ENCODE measurements at places on chromosomes 4 and X.

DNA sequence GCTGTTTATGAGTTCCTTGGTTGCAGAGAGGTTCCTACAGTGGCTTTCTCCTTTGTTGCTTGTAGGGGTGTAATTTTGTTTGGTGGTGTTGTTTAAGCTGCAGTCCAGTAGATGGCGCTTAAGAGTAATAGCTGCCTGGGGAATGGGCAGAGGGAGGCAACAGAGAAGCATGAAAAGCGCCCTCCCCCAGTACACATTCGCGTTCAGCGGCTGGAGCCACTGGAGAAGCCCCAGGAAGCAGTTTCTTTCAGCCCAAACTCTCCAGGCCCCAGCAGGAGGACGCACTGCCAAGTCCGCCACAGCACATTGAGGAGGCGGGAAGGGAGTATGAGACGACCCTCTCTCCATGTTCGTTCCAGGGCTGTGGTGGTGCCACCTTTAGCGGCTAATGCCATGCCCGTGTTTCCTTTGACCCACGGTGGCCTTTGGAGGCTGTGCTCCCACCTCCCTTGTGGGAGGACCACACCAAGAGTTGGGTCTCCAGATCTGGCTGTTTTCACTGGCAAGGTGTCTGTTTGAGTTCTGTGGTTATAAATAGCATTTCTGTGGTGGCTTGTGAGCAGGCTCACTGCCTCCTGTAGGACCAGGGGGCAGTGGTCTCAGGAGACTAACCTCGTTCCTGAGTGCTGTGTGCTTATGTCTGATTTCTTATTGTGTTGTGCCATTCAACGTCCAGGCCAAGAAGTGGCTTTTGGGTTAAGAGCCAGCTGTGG is 252.3 kb downstream of the ARHGAP10 start:
- no peak for DNase-seq

- DNase-seq: no peak
These were observed 14.2 kb downstream of the PAK3 start for GRCh38 chrX:111110098-111110775.

DNA sequence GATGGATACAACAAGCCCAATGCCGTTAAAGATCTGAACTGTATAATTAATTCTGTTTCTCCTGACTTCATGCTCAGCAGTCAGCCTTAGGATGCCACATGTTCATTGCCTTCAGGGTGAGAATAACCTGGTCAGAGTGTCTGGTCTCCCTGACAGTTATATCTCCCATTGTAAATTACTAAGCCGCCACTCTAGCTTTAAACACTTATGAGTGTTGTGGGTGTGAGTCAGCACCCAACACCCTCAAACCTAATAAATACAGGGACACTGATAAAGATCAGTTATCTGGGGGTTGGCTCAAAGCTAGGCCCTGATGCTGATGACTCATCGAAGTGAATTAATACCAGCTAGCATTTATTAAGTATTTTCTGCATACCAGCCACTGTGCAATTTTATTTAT is 64.9 kb upstream of the DYNLT3 start:
- DNase-seq: no peak

- DNase-seq: no peak
These were observed 86.4 kb upstream of the C4orf50 start for GRCh38 chr4:6104541-6105130.

DNA sequence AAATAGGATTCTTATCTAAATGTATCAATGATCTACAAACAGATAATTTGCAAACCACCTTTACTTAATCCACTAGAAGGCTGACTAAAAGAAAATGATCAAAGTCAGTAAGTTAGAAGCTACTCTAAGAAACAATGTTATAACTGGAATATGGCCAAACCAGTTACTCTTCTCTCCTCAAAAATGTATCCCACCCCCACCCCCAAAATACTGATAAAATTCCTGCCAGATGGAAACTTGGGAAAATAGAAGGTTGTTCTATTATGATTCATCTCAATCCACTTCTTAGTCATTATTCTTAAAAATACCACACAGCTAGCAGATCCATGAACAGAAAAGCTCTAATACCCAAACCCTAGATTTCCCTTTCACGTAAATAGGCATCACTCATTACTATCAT is 206.4 kb downstream of the KLHL13 start:
- DNase-seq: no peak

GRCh38 chrX:50093625-50094024 is 107.2 kb downstream of the AKAP4 start:
- no peak for DNase-seq

DNA sequence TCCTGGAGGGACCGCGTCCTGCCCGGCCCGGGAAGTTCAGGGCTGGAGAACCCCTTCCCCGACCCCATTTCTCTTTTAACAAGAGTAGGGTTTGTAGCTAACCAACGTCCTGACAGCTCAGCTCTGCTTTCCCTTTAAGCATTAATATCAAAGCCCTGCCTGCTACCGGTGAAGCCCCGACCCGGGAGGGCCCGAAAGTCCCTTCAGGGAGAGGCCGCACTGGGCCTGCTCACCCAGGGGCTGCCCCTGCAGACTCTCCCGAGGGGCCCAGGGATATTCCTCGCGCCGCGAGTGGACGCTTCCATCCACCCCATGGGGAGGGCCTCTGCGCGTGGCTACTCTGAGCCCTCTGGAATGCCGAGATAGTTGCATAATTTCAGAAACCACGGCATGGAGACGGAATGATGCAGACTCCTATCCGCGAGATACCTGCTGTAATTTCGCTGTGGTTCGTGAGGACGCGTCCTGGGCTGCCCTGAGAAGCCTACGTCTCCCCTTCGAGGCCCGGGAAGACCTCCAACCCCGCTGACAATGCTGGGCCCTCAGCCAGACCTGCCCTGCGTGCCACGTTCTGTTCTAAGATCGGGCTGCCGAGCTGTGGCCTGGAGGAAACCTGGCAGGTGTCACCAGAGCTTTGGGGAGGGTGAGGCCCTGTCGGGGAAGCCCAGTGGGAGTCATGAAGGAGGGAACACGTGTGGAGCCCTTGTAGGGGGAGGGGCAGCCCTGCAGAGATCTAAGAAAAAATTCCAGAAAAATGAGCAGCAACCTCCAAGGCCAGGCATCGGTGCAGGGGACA is 999 bp upstream of the CTBP1 start:
- DNase-seq: peak; percentile 41

- DNase-seq: no peak
These were observed at the start of gene FLNA for GRCh38 chrX:154374313-154375155. TSS of gene FLNA (minus strand) at chrX:154374634. CDS start at chrX:154371245, 3,389 bp downstream.

GRCh38 chr4:169439244-169439643 is 168.5 kb upstream of the SH3RF1 start:
- no peak for DNase-seq

GRCh38 chrX:136291824-136292223 is 8.9 kb upstream of the ADGRG4 start:
- no peak for DNase-seq

GRCh38 chrX:108134724-108135123 is 43.1 kb downstream of the ATG4A start:
- DNase-seq: no peak

DNA sequence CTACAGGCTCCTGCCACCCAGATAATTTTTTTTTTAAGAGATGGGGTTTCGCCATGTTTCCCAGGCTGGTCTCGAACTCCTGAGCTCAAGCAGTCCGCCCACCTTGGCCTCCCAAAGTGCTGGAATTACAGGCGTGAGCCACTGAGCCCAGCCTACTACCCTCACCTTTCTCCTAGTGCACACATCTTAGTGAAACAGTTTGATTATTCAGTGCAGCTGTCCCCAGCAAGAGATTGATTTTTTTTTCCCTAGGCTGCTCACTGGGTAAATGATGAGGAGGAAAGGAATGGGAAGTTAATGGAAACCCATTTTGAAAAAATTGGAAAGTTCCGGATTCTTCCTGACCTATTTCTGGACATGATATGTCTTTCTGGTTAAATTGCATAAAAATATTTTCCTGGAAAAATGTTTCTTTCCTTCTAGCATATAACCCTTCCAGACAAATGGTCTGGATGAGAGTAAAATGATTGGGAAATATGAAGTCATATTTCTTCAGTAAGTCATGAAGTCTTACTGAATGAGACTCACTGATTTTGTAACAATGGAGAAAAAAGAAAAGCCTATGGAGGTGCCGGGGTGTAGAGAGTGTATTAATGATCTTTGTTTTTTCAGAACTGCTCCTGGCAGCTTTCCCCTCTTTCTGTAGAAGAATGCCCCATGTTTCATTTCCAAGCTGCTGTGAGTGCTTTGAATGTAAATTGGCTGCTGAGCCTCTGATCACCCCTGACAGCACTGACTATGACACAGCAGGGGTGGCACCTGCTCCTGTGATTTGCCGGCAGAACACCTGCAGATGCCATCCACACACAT is 19.5 kb upstream of the ZNF41 start:
- DNase-seq: no peak

DNA sequence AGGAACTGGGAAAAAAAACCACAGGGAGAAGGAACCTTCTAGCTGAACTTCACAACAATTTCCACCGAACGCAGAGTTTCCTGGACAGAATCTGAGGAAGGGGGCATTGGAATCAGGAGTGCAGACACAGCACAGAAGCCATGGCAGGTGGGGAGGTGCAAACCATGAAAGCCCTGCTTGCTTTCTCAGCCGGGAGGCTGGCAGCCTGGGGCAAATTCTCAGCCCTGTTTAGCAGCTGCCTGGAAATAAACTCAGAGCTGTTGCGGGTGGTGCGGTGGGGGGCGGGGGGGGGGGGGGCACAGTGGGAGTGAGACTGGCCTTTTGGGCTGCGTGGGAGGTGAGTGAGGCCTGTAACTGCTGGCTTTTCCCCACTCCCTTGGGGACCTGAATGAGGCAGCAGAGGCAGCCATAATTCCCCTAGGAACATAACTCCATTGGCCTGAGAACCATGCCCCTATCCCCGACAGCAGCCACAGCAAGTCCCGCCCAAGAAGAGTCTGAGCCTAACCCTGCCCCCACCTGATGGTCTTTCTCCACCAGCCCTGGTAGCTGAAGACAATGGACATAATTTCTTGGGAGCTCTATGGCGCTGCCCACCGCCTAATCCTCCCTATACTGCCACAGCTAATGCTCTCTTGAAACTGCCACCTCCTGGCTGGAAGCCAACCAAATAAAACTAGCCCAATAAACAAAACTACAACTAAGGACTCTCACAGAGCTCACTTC is 176.3 kb downstream of the FAM13A start:
- no peak for DNase-seq

GRCh38 chrX:94977562-94977961 is 1303.6 kb downstream of the FAM133A start:
- DNase-seq: no peak

DNA sequence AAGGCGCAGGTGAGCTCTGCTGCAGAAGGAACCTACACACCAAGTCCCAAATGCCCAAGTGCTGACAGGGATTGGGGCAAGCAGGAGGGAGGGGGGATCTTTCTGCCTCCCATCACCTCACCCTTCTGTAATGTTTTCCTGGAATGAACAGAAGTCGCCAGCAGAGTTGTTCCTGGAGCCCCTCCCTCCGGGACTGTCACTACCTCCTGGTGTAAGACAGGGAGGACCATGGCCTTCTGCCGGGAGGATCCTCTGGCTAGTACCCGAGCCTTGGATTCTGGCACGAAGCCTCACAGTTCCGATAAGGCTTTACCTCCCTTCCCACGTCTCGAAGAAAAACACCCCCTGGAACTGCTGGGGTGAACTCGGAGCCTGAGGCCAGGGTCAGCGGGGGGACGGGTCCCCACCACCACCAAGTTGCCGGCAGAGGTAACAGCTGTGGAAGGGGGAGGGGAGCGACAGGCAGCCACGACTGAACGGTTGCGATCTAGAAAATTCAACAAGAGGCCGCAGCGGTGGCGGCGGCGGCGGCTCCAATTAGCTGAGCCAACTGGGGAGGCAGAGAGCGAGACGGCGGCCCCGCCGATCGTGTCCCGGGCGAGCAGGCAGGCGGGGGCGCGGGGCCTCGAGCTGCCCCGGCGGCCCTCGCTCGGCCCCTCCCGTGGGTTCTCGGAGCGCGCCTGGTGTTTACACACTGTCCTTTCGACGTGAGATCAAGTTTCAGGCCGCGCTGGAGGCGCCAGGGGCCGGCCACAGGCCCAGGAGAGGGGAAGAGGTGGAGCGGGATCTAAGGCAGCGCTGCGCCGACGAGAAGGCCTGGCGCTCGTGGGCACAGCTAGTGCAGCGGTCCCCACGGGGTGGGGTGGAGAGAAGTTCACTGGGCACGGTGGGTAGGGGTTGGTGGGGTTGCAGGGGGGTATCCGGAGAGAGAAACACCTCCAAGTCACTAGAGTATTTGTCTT is 53.7 kb upstream of the BCOR start:
- DNase-seq: no peak

- no peak for DNase-seq
These were observed 14.9 kb downstream of the NSDHL start for GRCh38 chrX:152845618-152846240.

DNA sequence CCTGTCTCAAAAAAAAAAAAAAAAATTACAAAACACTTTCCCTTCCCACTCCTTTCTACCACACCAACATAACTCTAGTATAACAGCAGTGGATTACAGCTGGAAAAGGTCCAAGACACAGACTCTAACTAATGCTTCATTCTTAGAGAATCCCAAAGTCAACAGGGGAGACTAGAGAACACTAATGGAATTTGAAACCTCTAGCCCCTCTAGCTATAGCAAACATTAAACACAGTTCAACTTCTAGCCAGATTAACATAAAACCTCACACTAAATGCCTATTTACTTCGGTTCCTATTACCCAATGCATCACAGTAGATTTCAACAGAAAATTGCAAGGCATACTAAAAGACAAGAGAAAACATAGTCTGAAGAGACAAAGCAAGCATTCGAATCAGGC is 10.5 kb upstream of the DHX15 start:
- DNase-seq: no peak

DNA sequence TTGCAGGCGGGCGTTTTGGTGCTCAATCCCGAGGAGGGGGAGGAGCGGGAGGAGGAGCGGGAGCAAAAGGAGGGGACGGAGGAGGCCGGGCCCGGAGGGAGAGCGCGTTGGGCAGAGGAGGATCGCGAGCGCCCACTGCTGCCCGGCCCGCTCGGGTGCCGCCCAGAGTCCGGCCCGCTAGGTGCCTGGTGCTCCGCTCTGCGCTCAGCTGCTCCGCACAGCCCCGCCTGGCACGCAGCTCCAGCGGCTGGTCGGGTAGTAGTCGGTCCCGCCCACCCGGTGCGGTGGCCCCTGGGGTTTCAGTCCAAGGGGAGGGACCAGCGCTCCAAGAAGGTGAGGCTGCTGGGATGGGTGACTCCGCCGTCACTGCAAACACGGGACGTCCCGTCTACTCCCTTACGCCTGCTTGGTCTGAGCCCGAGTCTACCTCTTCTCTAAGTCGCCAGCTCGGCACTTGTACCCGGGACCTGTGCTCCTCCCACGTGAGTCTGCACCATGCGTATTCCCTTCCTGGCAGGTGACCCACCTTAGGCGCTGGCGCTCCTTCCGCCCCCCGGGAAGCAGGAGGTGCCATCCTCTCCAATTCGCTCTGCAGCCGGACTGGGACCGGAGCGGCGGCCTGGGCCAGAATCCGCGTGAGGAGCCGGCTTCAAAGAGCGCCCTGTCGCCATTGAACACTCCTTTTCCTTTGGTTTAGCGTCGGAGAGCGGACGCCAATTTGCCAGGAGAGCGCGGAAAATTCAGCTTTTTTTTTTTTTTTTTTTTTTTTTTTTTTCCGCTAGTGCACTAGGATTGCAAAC is 405 bp upstream of the HS3ST1 start:
- peak; percentile 10 for DNase-seq

DNA sequence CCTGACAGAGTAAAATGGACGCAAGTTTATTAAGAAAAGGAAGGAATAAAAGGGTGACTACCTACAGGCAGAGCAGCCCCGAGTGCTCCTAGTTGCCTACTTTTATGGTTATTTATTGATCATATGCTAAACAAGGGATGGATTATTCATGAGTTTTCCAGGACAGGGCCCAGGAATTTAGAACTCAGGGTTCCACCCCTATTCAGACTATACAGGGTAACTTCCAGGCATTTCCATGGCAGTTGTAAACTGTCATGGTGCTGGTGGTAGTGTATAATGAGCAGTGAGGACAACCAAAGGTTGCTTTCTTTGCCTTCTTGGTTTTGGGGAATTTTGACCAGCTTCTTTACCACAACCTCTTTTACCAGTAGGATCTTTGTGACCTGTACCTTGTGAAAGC is 27.7 kb upstream of the CXCL3 start:
- no peak for DNase-seq

All from stimulated activated CD4-positive, alpha-beta T cell treated with anti-CD3 and anti-CD28 coated beads, Interleukin-2, amount 100 ng/mL, for 4 hours (primary cell).